NCI-H748 treated with DMSO at 0.1 percent for 48 hours (cell line): ENCODE measurements at places on chromosomes 1 and 21.

DNA sequence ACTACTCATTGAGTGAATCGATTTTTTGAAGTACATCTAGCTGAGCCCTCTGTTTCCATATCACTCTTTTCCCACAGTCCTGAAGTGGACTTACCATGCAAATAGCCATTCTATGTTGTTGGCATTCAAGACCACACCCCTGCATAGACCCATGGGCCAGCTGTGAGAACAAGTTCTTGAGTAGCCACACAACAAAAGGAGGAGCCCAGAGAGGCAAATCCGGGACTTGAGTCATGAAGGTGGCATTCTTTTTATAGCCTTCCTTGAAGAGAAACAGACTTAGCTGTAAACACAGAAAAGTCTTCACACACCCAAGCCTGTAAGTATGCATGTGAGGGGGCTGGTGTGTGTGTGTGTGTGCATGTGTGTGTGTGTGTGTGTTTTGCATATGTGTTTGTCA is 13.8 kb upstream of the SPRR5 start:
- no peak for DNase-seq

GRCh38 chr1:165902565-165902964 is 75.2 kb downstream of the UCK2 start:
- no peak for DNase-seq

DNA sequence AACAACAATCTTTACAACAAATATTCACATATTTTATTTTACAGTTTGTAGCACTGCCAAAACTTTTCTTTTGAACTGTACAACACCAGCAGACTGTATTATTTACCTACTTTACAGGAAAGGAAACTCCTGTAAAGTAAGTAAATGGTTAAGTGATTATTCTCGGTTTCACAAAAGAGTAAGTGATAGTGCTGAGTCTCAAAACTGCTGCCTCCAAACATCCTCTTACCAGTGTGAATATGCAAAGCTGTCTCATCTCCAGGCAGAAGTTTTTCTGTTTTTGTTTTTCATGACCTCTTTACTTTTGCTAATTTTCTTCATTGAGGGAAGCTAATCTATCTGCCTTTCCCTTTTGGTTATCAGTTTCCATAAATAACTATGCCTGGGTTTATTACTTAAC is 286.7 kb downstream of the SRGAP2C start:
- no peak for DNase-seq

DNA sequence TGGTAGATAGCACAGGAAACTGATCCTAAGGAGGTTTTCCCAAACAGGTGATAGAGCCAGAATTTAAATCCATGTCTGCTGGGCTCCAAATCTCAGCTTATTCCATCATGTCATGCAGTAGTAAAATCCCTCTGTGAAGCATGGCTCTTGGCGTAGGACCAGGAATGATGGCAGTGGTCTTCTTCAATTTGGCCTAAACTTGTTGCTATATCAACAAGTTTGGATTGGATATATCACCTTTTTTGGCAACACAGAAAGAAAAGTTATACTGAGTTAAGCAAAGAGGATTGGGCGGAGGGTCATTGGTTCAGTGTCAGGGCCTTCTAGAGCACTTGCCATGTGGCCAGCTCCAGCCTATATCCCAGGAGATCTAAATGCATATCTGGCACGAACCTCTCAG is 52.2 kb downstream of the FGGY start:
- no peak for DNase-seq

DNA sequence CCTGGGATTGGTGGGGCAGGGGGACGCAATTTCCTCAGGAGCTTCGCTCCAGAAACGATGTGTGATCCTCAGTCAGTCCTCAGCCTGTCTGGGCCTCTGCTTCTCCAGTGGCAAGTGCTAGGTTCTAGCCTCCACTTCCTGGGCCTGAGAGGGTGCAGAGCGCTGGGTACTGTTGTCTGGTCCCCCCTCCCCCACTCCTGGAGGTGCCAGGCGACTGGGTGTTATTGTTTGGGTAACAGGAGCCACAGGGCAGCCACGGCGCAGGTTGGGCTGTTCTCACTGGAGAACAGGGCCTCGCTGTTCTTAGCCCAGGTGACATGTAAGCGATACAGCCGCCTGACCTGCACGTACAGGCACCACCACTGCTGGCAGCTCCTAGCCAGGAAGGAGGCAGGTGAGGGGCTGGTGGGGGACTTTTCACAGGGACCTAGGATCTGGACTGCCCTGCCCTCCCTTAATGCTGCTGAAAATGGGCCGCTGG is 2.1 kb downstream of the RPS6KA1 start:
- DNase-seq = no peak

DNA sequence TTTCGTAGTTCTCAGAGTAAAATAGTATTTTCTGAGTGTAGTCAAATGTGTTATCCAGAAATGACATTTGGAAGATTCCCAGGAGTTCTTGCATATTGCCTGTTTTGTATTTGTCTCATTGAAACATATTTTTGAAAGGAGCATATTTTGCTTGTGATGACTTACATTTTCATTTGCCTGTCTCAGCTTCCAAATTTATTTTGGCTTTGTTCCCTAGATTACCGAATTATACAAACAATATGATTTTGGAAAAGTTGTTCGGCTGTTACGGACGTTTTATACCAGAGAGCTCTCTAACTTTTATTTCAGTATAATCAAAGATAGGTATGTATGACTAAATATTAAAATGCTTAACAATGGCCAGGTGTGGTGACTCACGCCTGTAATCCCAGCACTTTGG is 46.0 kb downstream of the IARS2 start:
- no peak for DNase-seq

DNA sequence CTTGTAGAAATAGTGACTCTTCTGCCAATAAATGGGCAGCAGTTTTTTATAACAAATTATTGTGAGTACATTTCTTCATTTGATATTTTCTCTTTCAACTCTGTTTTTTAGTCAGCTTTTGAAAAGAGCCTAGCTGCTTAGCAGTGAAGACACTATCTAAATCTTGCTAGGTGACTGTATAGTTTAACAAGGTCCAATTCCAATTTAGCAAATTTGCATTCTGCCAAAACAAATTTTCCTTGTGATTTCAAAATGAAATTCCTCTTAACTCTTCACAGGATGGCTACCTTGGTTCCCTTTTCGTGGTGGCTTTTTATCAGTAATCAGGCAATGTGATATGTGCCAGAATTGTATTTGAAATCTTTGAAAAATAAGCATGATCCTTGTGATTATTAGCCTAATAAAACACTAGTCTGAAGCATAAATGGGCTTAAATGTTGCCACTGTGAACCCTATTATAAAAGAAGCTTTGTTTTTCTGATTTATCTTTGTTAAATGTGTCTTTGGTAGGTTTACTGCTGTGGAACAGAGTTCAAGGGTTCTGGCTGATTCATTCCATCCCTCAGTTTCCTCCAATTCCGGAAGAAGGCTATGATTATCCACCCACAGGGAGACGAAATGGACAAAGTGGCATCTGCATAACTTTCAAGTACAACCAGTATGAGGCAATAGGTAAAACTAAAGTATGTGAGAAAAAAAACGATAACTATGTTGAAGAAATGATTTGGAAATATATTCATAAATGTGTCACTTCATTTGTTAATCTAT is 12.2 kb downstream of the DNASE2B start:
- DNase-seq = no peak

DNA sequence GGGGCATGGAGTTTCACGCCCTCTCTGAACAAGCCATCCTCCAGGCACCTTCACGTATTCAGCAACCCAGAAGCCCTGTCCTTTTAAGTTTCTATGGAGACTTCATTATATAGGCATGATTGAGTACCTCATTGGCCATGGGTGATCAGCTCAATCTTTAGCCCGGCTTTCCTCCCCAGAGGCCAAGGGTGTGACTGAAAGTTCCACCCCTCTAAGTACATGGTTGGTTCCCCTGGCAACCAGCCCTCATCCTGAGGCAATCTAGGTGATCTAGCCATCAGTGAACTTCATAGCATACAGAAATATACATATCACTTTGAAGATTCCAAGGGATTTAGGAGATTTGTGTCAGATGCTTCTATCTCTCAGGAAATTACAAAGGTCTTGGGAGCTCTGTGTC is 21.3 kb upstream of the DHX9 start:
- DNase-seq = no peak

DNA sequence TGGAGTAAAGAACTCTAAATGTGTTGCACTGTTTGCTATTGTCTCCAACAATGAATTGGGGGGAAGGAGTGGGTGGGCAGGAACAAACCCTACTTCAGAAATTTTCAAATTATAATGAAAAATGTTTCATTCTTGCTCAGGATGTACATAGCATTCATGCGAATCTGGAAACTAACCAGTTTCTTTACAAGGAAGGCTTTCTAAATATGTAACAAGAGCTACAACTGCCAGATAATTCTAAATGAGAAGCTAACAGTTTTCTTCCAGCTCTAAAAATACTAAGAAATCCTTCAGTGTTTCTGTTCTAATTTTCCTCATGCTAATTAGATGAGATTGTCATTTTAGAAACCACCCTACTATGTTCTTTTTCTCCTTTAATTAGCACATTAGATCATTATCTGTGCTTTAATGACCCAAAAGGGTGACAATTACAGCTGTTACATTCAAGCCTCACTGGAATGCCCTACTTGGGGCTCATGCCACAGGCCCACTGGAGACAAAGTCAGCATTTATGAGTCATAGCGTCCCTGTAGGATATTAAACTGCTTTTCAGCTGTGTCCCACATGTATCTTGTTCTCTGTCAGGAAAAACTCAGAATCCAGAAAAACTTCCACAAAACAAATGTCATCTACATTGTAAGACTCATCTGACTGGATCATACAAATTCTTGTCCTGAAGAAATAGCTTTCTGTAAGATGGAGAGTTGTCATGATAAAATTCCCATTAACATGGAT is 804.6 kb upstream of the CXADR start:
- DNase-seq = no peak
